ENCODE measurements at places on chromosomes 1 and 21. TPM values are rescaled to one million over a fixed set of nuclear protein-coding genes. Genes with fewer than 3 reads are reported as not detected.

GRCh38 chr1:86687595-86687994 lies 16.8 kb upstream of the SH3GLB1 start:
- DNase-seq, result no peak

TNNI3K gene
- 1.1 TPM for total RNA-seq

- DNase-seq, result no peak
These were observed 76.2 kb upstream of the KAZN start for GRCh38 chr1:14522077-14522925.

GRCh38 chr1:7409278-7409677 lies 361.8 kb upstream of the VAMP3 start:
- DNase-seq, result no peak

NUDT4B gene
- total RNA-seq, result not detected

- DNase-seq, result no peak
These were observed 9.1 kb downstream of the OLIG1 start for GRCh38 chr21:33078907-33079582.

C1orf226 gene
- 6.3 TPM for total RNA-seq

DNA sequence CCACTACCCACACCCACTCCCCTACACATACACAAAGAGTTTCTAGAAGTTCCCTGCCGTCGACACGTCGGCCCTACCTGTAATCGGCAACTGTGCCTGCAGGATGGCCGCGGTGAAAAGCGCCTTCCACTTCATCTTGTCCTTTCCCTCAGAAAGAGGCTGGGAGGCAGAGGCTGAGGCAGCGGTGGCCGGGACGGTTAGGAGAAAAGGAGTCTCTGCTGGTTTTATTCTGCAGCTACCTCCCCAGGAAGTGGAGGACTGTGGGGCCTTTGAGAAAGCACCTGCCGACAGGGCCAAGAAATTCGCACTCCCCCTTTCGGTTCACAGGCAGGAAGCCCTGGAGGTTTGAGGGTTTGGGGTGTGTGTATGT lies at the start of gene CD247:
Gene CD247, minus strand, starts transcription at position 199 of the 370 bp plus-strand sequence. Its CDS starts 64 bp downstream, at position 135.
- no peak for DNase-seq

TGFBR3 gene
- total RNA-seq, result 51.7 TPM

RGS13 gene
- 5.0 TPM for total RNA-seq

MROH7 gene
- total RNA-seq, result 2.1 TPM

- DNase-seq, result no peak
These were observed 49.7 kb downstream of the APP start for GRCh38 chr21:26120828-26121227.

CFHR3 gene
- total RNA-seq, result 0.24 TPM

- no peak for DNase-seq
These were observed 20.7 kb upstream of the RCC2 start for GRCh38 chr1:17460219-17460618.

GRCh38 chr1:26861889-26862378 lies 1.0 kb upstream of the SFN start:
- no peak for DNase-seq

GRCh38 chr1:212138457-212138856 lies 102.9 kb downstream of the DTL start:
- peak; percentile 55 for DNase-seq
